CD8-positive, alpha-beta T cell (primary cell): ENCODE measurements at places on chromosomes 2 and 18. TPM values are rescaled to one million over a fixed set of nuclear protein-coding genes. Genes with fewer than 3 reads are reported as not detected.

GRCh38 chr2:132871831-132872230 lies 201.8 kb upstream of the LYPD1 start:
- no peak for DNase-seq

- no peak for DNase-seq
These were observed 18.0 kb downstream of the NMUR1 start for GRCh38 chr2:231512222-231512621.

GRCh38 chr18:10681581-10682367 lies 155.9 kb downstream of the NAPG start:
- DNase-seq = no peak

GRCh38 chr18:75363446-75364225 lies 63.9 kb downstream of the SMIM21 start:
- DNase-seq = no peak

DNA sequence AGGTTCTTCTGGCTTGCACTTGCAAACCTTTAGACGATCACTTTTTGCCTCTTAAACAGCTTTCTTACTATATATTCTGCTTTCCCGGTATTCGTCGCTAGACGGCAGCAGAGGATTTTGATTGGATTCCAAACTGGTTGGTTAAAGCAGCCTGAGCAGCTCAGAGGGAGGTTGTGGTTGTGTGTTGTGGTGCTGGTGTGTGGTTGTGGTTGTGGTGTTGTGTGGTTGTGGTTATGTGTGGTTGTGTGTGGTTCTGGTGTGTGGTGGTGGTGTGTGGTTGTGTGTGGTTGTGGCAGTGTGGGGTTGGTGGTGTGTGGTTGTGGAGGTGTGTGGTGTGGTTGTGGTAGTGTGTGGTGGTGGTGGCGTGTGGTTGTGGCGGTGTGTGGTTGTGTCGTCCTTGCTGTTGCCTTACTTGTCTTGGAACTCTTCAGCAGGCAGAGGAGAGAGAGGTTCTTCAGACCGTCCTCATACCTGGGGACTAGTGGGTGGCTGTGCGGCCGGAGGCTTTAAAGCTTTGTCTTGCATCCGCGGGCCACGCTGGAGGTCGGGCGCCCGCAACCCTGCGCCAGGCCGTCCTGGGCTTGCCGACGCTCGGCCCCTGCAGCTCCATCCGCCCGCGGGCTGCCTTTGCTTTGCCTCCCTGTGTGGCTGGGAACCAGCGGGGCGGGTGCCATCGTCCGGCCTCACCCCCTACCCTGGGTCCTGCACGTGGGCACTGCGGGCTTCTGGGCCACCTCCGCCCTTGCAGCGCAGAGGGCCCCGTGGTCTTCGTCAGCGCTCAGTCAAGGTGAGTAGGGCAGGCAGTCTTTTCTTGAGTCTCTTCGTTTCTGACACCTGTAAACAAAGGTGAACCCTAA lies 190.8 kb downstream of the ARHGAP28 start:
- DNase-seq = no peak

Gene ZNF516
- 19.6 TPM for total RNA-seq

GRCh38 chr2:98948956-98949739 lies 13.1 kb upstream of the CRACDL start:
- DNase-seq = no peak

DNA sequence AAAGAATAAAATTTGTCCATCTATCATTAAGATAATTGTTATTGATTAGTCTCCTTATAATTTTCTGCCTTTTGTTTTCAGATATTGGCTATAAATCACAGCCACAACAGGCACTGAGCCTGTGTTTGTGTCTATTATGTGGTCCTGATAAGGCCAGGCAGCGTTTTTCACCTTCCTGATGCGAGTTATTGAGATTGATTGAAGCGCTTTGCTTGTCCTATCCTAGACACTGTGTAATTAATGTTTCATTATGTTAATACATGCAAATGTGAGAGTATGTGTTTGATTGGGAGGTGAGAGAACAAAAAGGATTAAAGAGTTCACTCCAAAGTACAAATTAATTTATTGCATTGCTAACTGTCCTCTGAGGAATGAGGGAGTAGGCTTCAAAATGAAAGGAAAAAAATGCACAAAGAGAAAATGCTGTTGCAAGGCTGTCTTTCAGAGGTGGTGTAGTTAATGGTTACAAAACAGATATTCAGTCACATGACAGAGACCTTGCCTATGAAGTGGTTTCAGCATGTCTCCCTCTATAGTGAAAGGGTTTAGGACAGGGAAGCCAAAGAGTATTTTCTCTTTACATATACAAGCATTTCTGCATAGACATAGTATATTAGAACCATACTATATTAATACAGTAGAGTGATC lies 391.1 kb downstream of the DCC start:
- no peak for DNase-seq

Gene MAB21L4
- total RNA-seq = not detected

DNA sequence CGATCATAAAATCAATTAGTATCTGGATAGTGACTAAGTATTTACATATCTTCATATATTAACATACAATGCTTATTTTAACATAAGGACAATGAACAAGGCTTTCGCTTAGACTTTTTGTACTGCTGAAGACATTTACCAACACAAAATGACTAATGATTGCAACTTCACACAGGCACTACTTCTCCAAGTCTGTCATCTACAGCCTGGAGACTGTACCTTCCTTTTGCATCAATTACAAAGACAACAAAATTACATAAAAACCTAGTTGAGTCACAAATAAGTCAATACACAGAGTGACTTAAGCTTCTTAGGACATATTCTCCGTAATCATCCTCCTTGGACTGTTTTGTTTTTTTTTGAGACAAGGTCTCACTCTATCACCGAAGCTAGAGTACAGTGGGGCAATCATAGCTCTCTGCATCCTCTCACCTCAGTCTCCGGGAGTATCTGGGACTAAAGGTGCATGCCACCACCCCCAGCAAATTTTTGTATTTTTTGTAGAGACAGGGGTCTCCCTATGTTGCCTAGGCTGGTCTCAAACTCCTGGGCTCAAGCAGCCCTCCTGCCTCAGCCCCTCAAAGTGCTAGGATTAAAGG lies 15.9 kb downstream of the PUM2 start:
- DNase-seq = no peak
